ENCODE measurements at places on chromosomes 16 and 17. TPM values are rescaled to one million over a fixed set of nuclear protein-coding genes. Genes with fewer than 3 reads are reported as not detected.

DNA sequence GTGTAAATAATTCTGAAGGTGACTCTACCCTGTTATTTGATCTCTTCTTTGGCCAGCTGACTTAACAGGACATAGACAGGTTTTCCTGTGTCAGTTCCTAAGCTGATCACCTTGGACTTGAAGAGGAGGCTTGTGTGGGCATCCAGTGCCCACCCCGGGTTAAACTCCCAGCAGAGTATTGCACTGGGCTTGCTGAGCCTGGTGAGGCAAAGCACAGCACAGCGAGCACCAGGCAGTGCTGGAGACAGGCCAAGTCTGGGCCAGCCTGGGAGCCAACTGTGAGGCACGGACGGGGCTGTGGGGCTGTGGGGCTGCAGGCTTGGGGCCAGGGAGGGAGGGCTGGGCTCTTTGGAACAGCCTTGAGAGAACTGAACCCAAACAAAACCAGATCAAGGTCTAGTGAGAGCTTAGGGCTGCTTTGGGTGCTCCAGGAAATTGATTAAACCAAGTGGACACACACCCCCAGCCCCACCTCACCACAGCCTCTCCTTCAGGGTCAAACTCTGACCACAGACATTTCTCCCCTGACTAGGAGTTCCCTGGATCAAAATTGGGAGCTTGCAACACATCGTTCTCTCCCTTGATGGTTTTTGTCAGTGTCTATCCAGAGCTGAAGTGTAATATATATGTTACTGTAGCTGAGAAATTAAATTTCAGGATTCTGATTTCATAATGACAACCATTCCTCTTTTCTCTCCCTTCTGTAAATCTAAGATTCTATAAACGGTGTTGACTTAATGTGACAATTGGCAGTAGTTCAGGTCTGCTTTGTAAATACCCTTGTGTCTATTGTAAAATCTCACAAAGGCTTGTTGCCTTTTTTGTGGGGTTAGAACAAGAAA, 5.1 kb downstream of the STH start:
- H3K4me3 ChIP-seq: no peak overlapping the region
- H3K27me3 ChIP-seq: no peaks in the 10 kb centered on the region
- DNase-seq: no peak
- no peak overlapping the region for H3K27ac ChIP-seq

Gene HS3ST4
- not detected for total RNA-seq

GRCh38 chr16:53291757-53292392, 142.4 kb upstream of the RBL2 start:
- H3K4me3 ChIP-seq: no peak overlapping the region
- H3K27ac ChIP-seq: no peak overlapping the region
- no peaks in the 10 kb centered on the region for H3K27me3 ChIP-seq
- H3K4me1 ChIP-seq: no peaks in the 10 kb centered on the region
- no peak for DNase-seq
- peaks cover 52% of the 10 kb centered on the region for H3K36me3 ChIP-seq

DNA sequence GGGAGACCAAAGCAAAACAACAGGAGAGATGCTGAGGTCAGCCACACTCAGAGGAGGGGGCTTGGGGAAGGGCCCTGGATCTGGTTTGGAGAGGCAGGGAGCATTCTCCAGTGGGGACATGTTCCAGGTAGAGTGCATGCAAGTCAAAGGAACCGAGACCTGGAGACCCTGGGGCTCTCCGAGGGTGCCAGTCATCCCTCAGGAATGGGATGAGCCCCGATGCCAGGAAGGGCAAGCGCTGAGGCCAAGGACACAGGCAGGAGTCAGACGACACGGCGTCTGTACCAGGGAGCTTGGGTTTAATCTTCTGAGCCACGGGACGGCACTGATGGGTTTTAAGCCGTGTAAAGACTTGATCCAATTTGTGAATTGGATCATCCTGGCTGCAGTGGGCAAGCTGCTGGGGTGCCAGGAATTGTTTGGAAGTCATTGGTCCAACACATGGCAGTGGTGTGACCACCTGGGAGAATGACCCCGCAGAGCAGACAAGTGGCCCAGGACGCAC, 32.9 kb upstream of the ANKRD40CL start:
- no peaks in the 10 kb centered on the region for H3K4me1 ChIP-seq
- DNase-seq: no peak
- H3K27me3 ChIP-seq: no peaks in the 10 kb centered on the region
- no peaks in the 10 kb centered on the region for H3K36me3 ChIP-seq

DNA sequence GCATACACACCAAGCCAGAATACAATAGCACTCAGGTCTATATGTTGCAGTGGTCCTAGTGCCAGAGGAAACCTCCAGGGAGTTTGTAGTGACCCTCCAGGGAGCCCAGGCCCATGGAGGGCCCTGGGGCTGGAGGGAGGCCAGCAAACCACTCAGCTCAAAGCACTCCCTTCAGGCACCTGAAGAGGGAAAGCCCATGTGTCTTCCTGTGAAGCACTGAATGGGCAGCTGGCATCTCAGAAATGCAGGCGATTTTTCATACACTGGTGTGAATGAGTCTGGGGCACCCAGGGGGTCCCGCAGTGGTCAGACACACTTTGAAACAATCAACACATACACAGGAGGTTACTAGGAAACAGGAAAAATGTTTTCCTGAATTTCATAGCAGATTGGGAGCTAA, 12.8 kb downstream of the TBC1D26 start:
- no peaks in the 10 kb centered on the region for H3K27me3 ChIP-seq
- no peak for DNase-seq
- no peaks in the 10 kb centered on the region for H3K4me1 ChIP-seq
- H3K4me3 ChIP-seq: no peak overlapping the region
- H3K27ac ChIP-seq: no peak overlapping the region
- H3K36me3 ChIP-seq: no peaks in the 10 kb centered on the region

Gene SLC16A13
- not detected for total RNA-seq

Gene ACOX1
- total RNA-seq: 37.6 TPM

Gene KRTAP4-5
- total RNA-seq: not detected

DNA sequence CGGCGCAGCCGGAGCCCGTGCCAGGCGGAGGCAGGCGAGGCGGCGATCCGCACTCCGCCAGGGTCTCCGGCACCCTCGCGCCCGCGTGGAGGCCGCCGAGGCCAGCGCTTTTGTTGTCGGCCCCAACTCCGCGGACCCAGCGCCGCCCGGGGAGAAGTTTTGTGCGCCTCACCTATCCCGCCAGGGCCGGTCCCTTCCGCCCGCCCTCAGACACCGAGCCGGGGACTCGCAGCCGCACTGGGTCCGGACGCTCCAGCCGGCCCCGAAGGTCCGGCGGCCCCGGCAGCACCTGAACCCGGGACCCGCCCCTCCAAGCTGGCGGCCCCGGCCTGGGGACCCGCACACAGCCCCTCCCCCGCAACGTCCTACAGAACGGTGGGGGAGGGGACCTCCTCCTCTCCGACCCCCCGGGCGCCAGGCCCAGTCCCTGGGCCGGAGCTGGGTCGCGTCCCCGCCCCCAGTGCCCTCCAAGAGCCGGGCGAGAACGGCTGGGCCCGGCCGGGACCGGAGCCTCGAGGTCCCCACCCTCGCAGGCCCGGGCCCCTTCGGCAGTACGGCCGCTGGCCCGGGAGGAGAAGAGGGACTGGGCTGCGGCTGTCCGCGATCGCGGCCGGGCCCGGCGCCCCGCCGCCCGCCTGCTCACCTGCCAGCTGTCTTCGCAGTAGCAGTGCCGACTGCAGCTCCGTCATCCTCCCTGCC, 698 bp downstream of the UBE2G1 start:
- peaks cover 26% of the 10 kb centered on the region for H3K4me1 ChIP-seq
- no peak for DNase-seq
- peak overlapping the region; percentile 99 for H3K27ac ChIP-seq
- H3K36me3 ChIP-seq: no peaks in the 10 kb centered on the region
